NCI-H1105 treated with DMSO at 0.1 percent for 48 hours (cell line): ENCODE measurements at places on chromosomes 12 and 14.
A peak's percentile ranks its signal among the peaks of the same experiment; 100 is the strongest.

DNA sequence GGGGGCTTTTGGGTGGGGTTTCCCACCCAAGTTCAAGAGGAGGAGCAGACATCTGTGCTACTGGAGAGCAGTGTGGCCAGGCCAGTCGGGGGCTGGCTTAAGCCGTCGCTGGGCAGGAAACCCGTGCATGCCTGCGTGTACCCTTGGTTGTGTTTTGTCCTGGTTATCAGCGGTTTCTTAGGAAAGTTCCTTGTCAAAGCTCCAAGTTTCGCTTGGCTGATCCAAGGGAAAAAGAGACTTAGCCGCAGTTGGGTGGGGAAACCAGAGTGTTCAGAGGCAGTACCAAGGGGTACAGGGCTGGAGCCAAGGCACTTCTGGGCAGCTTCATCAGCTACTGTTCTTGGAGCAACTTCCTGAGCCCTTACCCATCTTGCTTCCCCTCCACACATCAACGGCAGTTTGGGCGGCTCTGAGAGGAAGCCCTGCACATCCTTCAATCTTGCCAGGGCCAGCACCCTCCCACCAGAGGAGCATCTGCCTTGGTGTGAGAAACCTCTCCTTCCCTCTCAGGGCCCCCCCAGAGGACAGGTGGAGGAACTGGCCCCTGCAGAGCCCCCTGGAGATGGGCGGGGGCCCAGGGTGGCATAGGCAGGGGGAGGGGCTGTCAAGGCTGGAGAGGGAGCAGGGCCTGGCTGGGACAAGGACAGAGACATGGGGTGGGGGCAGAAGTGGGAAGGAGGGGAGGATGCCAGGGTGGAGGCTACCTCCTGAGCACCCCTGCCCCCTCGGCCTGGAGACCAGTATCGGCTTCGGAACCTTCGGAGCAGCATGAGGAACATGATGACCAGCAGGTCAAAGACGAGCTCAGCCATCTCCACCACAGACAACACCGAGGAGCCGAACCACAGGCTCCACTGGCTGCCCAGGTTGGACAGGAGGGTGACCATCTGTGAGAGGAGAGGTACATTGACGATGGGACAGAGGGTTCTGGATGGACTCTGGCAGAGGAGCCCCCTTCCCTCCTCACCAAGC, 5.8 kb upstream of the TNFRSF1A start:
- DNase-seq = no peak

- DNase-seq = no peak
Observed at GRCh38 chr12:108905725-108906124, 25.8 kb downstream of the DAO start.

GRCh38 chr14:53908416-53908815, 48.2 kb downstream of the BMP4 start:
- DNase-seq = no peak

DNA sequence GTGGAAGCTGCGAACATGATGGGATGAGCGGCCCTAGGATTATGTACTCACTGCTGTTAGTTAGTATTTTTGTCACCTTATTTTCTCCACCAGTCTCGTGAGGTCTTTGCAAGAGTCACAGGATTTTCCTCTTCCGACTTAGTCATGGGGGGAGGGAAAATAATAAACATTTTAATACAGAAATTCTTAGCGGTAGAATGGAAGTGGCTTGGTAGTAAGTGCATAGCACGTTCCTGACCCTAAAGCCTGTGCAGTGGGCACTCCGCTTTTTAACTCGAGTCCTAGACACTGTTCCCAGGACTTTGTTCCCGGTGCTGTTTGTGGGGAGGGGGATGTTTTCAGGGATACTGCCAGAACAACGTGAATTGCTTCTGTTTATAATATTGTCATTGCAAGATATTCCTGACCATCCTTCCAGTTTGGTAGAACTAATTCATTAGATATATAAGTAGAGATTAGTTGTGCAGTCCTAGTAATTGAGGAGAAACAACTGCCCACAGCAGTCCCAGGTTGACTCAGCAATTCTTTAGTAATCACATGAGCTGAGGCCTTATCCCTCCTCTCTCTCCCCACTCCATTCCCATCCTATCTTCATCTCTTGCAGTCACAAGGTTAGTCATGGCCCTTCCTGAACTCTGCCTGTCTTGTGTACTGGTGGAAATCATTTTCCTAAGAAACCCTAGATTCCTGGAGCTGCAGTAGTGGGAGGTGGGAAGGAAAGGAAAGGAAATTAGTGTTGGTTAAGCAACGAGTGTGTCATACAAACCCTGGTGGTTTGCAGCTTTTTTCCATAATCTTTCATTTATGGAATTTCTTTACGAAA, 799 bp downstream of the SLC38A6 start:
- no peak for DNase-seq

- DNase-seq = no peak
Observed at GRCh38 chr14:81567302-81567701, 33.6 kb upstream of the SEL1L start.

- no peak for DNase-seq
Observed at GRCh38 chr12:13959131-13959723, 22.2 kb downstream of the GRIN2B start.

- no peak for DNase-seq
Observed at GRCh38 chr14:80902608-80903007, 38.9 kb downstream of the CEP128 start.

DNA sequence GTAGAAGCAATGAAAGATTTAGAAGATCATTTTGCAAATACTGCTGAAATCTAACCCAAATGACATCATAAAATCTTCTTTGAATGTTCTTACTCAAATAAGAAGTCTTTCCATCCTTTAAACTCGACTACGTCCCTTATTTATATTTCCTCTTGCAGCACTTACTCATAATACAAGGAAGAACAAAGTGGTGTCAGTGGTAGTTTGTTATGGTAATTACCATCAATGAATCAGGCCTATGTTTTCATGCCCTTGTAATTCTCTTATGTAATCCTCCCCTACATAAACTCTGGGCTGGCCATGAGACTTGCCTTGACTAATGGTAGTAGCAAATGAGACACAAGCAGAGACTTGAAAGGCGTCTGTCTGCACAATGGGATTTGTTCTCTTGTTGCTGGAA, 17.0 kb downstream of the EEA1 start:
- no peak for DNase-seq

DNA sequence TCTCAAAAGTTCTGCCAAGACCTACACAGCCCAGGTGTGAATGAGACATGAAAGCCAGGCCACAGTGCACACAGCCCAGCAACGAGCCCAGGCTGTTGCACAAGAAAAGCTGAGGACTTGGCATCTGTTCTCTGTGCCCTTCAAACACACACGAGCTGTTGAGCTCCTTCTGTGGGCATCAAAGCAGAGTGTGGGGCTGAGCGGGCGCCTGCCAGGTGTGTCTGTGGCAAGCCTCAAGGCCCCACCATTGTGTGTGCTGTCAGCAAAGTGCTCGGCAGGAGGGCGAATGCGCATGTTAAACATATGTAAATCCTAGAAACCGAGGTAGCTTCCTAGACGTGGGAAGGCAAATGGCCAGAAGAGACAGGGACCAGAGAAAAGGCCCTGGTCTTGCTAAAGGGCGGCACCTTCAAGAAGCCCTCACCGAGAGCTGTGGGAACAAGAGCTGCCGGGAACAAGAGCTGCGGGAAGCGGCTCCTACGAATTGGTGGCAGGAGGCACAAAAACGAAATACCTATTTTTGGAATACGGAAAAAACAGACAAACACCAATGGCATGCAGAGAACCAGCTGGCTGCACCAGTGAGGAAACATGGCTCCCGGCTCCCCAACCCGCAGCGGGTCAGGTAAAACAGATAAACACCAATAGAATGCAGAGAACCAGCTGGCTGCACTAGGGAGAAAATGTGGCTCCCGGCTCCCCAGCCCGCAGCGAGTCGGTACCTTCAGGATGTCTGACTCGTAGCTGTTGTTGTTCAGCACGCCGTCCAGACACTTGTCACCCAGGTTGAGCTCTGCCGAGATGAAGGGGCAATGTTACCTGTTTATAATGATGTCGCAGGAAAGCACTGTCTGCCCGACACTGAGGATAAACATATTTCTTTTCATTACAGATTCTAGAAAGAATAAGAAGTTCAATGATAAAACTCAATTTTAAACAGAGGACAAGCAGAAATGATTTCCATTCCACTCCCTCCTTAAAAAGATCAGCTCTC, 19.0 kb upstream of the GOLGA3 start:
- no peak for DNase-seq

DNA sequence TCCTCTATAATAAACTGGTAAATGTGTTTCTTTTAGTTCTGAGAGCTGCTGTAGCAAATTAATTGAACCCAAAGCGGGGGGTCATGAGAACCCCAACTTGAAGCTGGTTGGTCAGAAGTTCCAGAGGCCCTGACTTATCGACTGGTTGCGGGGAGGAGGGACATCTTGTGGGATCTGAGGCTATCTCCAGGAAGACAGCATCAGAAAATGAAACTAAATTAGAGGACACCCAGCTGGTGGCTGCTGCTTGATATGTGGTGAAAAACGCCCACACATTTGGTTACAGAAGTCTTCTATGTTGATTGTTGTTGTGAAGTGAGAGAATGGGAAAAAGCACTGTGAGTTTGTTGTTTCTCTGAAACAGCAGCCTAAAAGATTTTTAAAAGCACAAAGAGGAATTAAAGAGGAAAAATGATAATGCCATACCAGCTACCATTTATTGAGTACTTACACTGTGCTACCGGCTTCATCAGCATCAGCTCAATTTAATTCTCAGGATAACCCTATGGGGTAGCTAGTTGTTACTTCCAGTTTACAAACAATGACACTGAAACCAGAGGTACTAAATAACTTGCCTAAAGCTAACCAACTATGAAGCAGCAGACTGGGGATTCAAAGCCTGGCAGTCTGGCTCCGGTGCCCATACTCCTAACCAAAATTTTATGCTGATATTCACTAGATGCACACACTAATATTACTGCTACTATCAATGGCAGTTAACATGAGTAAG, 24.3 kb downstream of the DDX24 start:
- DNase-seq = no peak

- DNase-seq = no peak
Observed at GRCh38 chr14:71659159-71659558, 273.1 kb upstream of the RGS6 start.

- DNase-seq = no peak
Observed at GRCh38 chr12:79818856-79819255, 116.0 kb downstream of the PPP1R12A start.

DNA sequence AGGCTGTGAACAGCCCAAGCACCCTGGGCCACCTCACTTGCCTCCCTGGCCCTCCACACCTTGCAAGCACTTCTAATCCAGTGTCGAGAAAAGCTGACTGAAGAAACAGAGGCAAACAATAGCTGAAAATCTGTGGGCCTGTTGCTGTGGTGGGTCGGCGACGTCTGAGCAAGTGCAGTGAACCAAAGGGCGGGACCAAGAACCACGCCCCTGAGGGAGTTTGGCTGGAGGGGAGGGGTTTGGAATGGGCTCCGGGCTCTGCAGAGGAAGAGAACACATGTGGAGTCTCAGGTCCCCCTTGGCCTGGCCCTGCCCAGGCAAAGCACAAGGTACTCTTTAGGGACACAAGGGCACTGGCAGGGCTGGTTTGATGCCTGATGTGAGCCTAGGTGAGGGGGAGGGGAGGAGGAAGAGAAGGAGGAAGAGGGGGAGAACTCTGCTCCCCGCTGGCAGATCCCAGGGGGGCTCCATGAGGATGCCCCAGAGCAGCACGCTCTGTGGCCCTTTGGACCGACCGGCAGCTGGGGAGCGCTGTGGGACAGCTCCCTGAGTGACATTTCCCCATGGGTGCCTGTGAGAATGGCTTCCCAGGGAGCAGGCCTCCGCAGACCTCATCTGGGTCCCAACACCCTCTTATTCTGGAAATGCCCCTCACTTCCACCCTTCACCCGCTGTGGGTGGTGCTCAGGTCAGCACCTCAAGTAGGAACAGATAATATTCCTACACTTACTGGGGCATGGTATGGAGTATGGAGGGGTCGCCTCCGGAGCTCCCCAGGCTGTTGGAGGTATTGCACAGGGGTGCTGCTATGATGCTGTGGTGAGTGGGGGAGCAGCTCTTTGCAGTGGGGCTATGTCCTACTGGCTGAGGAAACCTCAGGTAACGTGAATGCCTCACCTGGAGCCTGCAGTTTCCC, 85.5 kb downstream of the CPSF2 start:
- no peak for DNase-seq

- no peak for DNase-seq
Observed at GRCh38 chr14:22800346-22800745, 14.9 kb downstream of the SLC7A7 start.

- DNase-seq = no peak
Observed at GRCh38 chr12:5258498-5258897, 173.4 kb upstream of the NTF3 start.

DNA sequence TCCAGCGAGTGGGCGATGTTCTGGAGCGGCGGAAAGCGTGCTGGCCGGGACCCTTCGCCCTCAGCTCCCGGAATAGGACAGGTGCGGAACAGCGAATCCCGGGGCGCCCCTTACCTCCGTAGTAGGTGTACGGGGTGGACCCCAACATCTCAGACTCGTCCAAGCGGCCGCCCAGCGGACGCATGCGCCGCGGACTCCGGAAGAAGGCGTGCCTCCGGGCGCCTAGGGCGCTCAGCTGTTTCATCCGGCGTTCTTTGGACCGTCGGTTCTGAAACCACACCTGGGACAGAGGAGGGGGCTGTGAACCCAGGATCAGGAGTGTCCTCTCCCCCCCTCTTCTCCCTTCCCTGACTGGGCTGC, 4.5 kb downstream of the LHX5 start:
- DNase-seq = peak; percentile 21

DNA sequence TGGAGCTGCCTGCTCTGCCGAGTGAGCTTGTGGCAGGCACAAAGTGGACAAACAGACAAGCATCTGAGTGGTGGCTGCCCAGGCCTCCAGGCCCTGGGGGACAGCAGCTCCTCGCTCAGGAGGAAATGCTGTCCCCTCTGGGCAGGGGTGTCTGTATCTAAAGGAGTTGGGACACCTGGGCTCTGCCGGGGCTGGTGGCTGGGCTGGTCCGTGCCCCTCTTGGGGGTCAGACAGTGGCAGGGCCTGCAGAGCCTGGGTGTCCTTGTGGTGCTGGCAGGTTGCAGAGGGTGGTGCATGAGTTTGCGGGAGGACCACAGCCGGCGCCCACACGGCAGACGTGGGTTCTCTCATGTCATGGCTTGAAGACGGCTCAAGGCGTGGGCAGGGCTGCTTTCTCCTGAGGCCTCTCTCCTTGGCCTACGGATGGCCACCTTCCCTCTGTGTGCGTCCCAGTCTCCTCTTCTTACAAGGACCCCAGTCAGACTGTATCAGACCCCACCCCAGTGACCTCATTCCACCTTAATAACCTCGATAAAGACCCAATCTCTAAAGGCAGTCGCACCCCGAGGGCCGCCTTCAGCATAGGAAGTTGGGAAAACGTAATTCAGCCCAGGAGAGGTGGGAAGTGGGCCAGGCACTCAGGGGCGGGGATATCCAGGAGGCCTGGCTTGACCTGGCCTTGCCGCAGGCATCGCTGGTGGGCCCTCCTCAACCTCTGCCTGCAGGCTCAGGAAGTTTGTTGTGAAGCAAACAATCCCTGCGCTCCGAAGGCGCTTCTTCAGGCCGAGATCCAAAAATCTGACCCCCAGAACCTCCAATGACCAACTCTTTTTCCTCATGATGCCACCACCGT, 110.0 kb downstream of the KIF26A start:
- no peak for DNase-seq
